ENCODE measurements at places on chromosomes 6 and 20. TPM values are rescaled to one million over a fixed set of nuclear protein-coding genes. Genes with fewer than 3 reads are reported as not detected.

DNA sequence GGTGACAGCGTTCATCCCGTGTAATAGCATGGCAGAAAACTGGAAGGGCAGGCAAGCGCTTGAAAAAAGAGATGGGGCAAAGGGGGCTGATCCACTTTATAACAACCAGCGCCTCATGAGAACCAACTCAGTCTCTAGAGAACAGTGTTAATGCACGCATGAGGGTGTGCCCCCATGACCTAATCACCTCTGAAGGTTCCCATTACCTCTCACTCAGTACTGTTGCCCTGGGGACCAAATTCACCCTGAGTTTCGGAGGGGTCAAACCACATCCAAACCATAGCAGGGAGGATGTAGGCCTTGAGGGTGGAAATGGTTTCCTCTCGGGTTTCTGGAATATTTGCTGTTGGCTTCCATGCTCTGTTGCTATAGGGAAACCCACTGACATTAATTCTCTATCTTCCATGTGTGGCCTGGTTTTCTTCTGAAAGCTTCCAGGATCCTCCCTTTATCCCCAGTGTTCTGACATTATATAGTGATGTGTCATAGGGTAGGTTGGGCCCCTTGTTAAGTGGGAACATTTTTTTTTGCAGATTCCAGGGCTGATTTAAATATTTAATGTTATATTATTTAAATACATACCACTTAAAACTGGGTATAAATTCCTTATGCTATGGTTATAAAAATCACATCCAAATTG is 65.2 kb downstream of the PPP1R14C start:
- no peak for DNase-seq

DNA sequence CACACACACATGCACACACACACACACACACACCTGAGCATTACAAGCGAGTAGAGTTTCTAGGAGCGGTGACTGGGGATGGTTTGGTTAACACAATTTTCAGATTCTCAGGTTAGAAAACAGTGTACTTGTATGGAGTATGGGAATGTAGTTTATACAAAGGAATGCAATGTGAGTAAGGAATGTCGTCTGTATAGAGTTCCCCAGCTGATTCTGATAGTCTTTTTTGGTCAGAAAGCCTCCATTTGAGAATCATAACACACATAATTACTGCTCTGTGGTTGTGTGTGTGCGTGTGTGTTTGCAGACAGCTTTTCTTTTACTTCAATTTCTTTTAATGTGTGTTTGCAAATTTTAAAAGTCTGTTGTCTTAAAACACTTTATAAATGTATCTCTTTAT is 93.2 kb downstream of the MYO6 start:
- DNase-seq: no peak

DNA sequence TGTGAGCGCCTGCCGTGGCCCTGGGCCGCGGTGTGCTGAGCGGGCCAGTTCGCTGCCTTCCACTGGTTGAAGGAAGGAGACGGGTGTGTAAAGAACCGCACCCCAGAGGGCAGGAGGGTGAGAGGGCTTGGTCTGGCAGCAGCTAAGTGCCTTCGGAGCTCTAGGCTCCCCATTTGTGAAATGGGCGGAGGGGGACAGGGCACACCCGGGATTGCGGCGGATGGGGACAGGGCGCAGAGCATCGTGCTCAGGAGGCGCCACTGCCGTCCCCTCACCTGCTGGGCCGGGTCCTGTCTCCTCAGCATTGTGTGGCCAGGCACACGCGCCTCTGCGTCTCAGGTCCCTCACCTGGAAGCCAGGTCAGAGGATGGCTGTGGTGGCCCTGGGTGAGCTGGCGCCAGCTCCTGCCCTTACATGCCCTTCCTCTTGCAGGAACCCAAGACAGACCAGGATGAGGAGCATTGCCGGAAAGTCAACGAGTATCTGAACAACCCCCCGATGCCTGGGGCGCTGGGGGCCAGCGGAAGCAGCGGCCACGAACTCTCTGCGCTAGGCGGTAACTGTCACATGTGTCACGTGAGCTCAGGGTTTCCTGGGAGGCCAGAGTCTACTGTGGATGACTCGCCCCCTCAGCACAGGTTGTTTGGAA is 3.1 kb downstream of the ADRM1 start:
- no peak for DNase-seq

- no peak for DNase-seq
Observed at GRCh38 chr6:24932832-24933231, 2.9 kb downstream of the RIPOR2 start.

GRCh38 chr6:139847457-139847813 is 473.0 kb upstream of the CITED2 start:
- DNase-seq: no peak

GRCh38 chr20:49742948-49743347 is 29.3 kb upstream of the B4GALT5 start:
- DNase-seq: no peak

DNA sequence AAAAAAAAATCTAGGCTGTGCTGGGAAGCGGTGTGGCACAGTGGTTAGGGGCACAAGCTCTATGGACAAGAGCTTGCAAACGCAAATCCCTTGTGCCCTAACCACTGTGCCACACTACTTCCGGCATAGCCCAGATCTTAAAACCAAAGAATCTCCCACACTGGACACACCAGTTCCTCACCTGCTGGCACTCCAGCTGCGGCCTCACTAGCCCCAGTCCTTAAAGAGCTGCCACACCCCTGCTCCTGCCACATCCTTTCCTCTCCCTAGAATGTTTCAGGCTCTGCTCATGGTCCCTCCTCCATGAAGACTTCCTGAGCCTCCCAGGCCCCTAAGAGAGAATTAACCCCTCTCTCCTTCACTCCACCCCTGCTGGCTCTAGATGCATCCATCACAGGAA is 71.8 kb upstream of the SRSF6 start:
- DNase-seq: no peak

DNA sequence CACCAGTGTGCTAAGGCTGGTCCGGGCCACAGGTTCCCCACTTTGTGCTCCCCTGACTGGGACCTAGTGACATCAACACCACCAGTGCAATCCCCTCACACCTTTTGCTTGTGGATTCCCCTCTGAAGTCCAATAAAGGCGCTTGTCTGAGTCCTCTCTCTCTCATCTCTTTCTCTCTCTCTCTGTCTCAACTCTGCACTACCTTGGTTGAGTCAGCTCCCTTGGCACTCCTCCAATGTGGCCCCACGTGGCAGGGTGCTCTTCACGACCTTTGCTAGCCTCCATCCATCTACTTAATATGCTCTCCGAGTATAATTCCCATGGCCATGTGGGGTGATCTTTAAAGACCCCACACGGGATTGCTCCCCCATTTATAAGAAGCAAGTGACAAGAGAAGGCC is 385.0 kb downstream of the CD83 start:
- no peak for DNase-seq

- DNase-seq: no peak
Observed at GRCh38 chr20:26216025-26216424, 519.4 kb upstream of the ZNF337 start.

DNA sequence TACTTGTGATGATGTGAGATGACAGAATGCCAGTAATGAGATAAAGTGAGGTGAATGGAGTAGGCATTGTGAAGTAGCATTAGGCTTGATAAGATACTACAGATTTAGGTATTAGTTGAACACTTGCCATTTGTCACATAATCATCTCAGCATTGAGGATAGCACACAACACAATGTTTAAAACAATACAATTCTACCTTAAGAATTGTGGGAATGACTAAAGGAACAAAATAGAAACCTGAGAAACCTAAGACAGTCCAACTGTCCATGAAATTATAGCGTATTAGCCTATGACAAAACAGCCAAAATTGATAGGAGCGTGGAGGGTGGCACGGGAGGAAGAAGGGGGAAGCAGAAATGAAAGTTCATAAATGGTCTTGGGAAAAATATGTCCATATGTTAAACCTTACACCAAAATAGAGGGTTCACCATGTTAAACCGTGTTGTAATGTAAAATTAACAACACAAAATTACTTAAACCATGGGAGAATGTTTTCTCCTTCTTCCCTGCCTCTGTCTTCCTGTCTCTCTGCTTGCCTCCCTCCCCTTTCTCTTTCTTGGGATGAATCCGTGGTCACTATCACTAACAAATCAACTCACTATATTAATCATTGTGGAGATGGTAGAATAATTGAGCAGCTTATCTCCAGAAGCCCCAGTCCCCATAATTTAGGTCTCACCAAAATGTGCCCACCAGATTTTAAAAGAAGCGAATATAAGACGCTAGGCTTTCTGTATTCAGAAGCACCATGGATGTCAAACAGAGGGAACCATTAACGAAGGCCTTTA is 33.0 kb upstream of the HFE start:
- DNase-seq: no peak

- no peak for DNase-seq
Observed at GRCh38 chr20:19070026-19070425, 142.4 kb upstream of the SLC24A3 start.

- DNase-seq: no peak
Observed at GRCh38 chr6:35787266-35788218, 6.7 kb downstream of the CLPSL1 start.

- no peak for DNase-seq
Observed at GRCh38 chr6:155187106-155187505, 76.7 kb upstream of the CLDN20 start.

DNA sequence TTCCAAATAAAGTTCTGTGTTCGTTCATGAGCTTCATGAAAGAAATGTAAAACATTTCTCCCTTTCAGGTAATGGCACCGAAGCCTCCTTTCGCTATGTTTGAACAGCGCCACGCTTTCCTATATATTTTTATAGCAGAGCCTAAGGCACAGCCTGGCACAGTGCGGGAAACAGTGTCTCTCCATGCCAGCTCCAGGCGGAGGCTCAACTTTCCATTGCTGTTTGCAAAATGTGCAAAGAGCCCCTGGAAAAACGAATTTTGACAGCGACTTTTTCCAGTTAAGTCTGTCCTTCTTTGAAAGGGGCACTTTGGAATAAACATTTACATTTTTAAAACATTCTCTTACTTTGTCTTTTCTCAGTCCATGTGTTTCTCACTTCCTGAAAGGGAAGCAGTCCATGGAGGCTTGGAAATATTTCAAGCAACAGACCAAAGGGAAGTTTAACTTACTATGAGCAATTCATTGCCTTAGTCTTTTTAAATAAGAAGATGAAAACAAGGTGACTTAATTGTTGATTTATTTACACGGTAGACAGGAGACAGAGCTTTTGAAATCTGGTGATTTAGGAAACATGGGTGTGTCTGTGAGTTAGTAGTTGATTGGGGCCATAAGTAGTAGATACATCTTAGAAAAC is 769 bp downstream of the CCN6 start:
- DNase-seq: no peak

Gene FARS2
- 13.3 TPM for total RNA-seq

Gene ZNF334
- 3.1 TPM for total RNA-seq
